Type B pancreatic cell (in vitro differentiated cells): ENCODE measurements at places on chromosomes 13 and 19.

GRCh38 chr19:31349160-31349881, at the start of gene TSHZ3:
Gene TSHZ3 (minus strand): TSS chr19:31349436. CDS start chr19:31349219, 217 bp downstream.
- peak; percentile 82 for DNase-seq

- no peak for DNase-seq
Measured at GRCh38 chr19:57103573-57104277, 16.1 kb upstream of the USP29 start.

GRCh38 chr19:39802958-39803357, 24.3 kb downstream of the LEUTX start:
- DNase-seq = no peak

DNA sequence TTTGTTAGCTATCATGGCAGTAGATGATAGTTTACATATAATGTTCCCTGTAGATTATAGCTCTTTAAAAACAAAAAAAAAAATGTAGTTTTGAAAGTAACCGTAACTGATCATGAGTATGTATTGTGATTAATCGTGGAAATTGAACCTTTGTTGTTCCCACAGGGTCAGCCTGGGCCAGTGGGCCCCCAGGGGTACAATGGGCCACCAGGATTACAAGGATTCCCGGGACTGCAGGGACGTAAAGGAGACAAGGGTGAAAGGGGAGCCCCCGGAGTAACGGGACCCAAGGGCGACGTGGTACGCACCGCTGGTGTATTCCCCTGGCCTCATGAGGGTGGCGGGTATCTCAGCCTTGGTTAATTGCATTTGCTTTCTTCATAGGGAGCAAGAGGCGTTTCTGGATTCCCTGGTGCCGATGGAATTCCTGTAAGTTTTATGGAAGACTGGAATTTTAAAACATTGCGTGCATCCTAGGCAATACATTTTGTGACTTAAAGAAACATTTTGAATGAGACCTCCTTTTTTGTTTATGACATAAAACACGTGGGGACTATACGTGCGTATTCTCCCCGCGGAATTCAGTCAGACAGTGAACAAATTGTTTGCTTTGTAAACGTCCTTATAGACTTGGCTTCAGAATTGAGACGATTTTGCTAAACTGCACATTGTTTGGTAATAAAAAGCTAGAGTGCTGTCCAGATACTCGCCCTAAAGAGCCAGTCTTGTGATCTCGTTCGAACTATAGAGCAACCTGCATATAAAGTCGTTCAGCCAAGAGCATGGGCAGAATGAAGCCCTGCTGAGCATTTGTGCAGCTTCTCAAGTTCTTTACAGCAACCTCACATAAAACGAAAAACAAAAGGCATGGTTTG, 117.7 kb downstream of the COL4A2 start:
- DNase-seq = no peak

GRCh38 chr13:99467764-99468163, 33.5 kb upstream of the TM9SF2 start:
- DNase-seq = no peak

GRCh38 chr13:30147421-30147820, 159.9 kb downstream of the KATNAL1 start:
- no peak for DNase-seq

GRCh38 chr13:70188567-70188966, 80.3 kb upstream of the KLHL1 start:
- no peak for DNase-seq

DNA sequence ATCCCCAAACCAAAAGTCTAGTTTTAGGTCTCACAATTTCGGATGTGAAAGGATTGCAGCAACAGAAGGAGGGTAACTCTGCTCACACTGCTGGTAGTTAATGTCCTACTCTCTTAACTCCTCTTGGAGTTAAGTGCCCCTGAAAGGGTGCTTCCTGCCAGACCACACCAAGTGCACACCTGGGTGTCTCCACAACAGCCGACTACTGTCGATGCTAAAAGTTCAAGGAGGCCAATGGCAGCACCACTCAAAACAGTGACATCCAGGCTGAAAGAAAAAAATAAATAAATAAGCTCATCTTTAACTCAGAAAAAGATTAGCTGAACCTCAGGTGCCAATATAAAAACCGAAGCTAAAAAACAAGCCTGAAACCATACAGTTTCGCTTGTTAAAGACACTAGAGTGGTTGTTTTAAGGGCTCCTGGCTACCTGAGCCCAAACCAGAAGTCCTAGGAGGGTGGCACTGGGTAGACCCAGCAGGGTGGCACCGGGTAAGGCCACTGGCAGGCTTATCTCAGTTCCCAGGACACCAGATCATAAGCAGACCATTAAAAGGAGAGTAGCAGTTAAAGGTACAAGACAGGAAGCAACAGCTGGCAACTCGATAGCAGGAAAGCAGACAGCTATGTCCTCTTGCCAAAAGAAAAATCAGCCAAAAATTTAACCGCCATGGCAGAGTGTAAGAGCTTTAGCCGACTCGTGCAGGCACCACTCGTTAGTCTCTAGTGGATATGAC, 39.3 kb downstream of the BRD4 start:
- DNase-seq = no peak
